ENCODE measurements at places on chromosomes 2 and 18.

DNA sequence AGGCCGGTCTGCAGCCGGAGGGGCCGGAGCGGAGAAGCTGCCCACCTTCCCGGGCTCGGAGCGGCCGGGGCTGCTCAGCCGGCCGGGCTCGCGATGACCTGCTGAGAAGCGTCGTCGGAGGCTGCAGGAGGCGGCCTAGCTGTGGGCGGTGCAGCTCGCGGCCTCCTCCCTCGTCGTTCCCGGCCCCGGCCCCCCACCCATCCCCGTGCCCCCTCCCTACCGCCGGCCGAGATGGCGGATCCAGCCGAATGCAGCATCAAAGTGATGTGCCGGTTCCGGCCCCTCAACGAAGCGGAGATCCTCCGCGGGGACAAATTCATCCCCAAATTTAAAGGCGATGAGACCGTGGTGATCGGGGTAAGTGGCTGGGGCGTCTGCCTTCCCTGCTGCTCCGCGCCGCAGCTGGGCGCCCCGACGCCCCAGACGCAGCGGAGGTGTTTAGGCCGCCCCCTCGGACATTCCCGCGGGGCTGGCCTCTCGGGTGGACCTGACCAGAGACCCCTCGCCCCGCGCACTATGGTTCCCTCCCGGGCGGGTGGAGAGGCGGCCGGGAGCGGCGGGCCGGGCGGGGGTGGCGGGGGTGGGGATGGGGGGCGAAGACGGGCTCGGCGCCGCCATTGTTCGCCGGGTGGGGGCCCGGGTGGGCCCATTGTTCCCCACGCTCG is 492 bp downstream of the KIF5C start:
- peak; percentile 32 for DNase-seq

DNA sequence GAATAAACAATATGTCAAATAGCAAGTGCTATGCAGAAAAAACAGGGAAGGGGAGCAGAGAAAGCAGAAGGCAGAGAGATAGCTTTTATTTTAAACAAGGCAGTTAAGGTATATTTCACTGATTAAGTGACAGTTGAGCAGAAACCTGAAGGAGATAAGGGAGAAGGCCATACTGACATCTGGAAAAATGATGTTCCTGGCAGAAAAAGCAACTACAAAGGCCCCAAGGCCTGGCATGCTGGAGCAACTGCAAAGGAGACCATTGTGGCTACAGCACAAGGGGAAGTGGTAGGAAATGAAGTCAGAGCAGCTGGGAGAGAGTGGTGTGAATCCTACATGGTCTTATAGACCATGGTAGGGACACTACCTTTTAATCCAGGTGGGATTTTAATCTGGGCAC is 8.9 kb upstream of the PCBP1 start:
- DNase-seq: no peak

- DNase-seq: no peak
Measured at GRCh38 chr18:8800876-8801262, 95.5 kb downstream of the MTCL1 start.

DNA sequence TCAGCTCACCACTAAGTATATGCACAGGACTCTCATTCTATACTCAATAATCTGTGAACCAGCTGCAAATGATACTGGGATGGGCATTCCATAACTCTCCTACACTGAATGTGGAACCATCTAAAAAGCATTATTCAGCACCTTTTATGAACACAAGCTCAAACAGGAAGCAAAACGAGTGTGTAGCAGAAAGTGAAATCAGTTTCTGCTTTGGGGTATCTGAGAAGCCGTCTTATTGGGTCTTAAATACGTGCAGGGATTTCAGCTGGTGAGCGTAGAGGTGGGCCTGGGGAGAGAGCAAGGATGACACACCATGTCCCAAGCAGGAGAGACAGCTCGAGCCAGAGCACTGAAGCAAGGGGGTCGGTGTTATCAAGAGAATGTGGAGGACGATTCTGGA is 120.0 kb upstream of the TTN start:
- no peak for DNase-seq

- no peak for DNase-seq
Measured at GRCh38 chr2:137523931-137524330, 440.3 kb upstream of the HNMT start.

GRCh38 chr2:134205087-134205486 is 48.8 kb upstream of the MGAT5 start:
- no peak for DNase-seq

DNA sequence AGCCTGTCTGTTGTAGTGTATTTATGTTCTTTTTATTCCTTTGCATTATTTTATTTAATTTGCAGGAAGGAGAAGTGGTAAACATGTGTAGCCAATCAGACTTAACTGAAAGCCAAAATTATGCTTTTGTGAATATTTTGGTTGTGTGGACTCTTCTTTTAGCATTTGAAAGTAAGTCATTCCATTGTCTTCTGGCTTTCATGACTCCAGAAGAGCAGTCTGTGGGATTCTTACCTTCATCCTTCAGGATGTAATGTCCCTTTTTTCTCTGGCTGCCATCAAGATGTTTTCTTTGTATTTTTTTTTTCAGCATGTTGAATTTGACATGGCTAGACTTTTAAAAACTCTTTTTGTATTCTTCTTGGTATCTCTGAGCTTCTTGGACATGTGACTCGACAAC is 895.2 kb upstream of the ZEB2 start:
- no peak for DNase-seq

DNA sequence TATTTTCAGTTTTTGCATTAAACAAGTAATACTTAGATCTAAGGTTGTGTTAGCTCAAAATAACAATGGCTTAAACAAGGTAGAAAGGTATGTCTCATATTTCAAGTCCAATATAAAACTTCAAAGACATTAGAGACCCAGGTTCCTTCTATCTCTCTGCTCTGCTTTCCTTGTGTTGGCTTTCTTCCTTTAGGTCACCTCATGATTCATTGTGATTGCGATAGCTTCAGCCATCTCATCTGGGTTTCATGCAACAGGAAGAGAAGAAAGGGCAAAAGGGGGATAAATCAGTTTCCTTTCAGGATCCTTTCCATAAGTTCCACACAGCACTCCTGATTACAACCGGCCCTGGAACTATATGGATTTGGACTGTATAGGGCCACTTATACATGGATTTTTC is 16.0 kb upstream of the TBR1 start:
- DNase-seq: no peak

GRCh38 chr18:76895498-76895897 is 73.1 kb downstream of the ZNF236 start:
- DNase-seq: no peak

- DNase-seq: peak; percentile 22
Measured at GRCh38 chr2:181234487-181234891, 222.7 kb upstream of the ITGA4 start.

DNA sequence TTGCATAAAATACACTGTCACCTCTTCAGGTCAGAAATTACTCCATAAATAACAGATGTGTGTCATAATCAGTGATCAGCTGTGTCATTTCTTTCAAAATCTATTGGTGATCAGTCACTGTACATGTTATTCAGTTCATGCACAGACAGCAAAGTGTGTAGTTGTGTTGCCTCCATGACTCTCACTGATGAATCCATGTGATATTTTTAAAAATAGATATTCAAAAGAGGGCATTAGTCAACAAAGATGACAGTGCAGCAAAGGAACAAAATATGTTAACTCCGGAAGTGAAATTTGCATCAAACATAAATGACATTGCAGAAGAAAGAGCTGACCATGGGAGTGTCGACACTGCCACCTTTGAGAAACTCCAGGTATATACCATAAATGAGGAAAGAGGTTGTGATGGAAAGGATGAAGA is 17.1 kb upstream of the MCM6 start:
- DNase-seq: no peak

DNA sequence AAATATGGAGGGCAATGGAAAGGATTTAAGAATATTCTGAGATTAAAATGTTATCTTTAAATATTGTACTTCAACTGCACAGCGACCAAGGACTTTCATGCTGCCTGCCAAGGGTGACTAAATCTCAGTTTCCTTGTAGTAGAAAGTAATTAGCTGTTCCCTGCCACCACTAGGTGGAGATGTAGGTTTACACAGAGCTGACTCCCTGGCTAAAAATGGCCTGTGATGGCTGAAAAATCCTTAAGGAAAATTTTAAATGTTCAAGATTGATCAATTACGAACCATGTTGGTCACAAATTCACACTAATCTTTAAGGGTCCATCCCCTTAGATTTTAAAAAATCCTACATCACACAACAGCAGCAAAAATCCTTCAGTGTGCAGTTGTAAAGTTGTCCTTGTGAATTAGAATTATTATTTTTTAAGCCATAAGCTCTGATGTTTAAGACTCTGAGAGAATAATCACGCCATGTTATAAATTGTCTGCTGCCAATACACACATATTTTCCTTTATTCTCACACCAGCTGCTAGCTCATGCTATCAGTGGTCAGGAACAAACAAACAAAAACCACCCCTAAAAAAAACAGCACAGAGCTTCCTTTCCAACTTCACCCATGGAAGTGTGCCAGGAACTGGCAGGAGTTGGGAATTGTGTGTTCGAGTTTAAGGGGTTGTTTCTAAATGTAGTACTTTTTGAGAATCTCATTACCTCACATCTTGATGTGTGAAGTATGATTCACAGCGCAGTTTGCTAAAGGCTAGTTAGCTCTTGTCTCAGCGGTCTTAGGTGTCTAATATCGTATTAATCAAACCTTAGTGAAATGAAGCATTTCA is 399.8 kb downstream of the TMEM182 start:
- peak; percentile 74 for DNase-seq

DNA sequence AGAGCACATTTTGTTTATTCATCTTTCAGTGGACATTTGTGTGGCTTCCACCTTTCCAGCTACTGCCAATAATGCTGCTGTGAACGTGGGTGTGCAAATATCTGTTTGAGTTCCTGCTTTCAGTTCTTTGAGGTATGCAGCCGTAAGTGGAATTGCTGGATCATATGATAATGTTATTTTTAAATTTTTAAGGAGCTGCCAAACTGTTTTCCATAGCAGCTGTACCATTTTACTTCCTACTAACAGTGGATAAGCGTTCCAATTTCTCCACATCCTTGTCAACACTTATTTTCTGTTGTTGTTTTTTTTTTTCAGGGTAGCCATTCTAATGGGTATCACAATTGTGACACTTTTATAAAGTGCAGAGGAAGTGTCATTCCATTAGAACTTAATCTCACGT is 162.5 kb downstream of the NCK2 start:
- DNase-seq: no peak

DNA sequence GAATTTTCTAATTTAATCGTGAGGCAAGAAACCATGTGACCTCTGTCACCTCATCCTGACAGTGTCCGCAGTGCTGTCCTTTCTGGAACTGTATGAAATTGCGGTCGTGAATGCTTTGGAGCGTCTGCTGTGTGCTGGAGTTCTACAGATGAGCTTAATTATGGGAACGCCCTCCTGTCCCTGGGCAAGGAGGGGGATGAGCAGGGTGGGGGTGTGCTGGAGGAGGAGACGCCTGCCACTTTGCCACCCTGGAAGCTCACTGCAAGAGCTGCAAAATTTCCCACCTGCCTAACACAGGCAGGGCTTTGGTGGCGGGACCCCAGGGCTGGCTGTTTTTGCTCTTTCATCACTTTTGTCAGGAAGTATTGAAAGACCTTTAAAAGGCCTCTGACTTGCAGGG is 6.5 kb downstream of the LPIN1 start:
- no peak for DNase-seq

DNA sequence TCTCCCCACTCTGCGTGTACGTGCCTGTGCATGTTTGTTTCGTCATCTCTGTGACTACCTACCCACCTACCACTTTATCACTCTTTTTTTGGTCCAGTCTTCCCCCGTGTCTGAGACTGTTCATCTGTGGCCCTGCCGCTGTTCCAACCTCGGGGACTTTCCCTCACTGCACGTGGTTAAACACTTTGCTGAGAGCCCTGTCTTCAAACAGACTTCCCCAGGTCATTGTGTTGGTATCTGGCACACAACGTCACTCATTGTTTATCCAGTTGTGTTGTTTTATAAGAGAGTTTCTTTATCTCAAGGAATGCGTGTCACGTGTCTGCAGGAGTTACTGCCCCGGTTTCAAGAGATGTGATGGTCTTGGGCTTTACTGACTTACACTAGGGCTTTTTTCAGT is 262.0 kb upstream of the RASGRP3 start:
- DNase-seq: no peak

DNA sequence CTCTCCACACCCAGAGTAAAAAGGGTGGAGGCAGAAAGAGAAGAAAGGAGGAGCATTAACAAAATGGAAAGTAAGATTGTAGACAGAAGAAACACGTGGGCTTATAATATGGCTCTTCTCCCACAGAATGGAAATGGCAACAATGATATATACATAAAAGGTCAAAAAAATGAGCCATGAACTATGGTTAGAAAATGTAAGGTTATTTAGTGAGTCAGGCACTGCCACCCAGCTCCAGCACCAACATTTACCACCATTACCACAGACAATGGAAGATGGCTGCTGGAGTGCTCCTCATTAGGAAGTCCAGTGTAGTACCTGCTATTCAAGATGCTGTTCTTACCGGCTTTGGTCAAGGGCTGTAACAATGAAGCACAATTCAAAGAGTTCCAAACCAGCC is 258.0 kb downstream of the ZEB2 start:
- DNase-seq: no peak

GRCh38 chr18:78720456-78721237 is 259.0 kb upstream of the SALL3 start:
- DNase-seq: peak; percentile 10

- DNase-seq: no peak
Measured at GRCh38 chr2:24492421-24493279, 1.6 kb downstream of the NCOA1 start.

DNA sequence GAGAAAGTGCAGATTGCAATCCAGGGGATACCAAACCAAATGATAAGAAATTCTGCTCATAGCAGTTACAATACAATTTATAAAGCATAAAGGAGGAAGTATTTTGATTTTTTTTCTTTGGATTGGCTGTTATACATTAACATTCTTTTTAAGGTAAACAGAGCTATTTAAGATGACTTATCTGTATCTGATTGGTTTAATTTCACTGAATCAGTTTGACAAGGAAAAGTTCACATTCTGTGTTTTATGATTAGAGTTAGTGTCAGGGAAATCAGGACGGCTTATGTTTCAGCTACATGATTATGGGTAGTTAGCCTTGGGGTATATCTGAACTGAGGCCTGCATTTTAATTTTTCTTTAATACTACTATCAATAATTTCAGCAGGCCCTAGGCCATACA is 360.9 kb downstream of the ARL6IP6 start:
- no peak for DNase-seq

DNA sequence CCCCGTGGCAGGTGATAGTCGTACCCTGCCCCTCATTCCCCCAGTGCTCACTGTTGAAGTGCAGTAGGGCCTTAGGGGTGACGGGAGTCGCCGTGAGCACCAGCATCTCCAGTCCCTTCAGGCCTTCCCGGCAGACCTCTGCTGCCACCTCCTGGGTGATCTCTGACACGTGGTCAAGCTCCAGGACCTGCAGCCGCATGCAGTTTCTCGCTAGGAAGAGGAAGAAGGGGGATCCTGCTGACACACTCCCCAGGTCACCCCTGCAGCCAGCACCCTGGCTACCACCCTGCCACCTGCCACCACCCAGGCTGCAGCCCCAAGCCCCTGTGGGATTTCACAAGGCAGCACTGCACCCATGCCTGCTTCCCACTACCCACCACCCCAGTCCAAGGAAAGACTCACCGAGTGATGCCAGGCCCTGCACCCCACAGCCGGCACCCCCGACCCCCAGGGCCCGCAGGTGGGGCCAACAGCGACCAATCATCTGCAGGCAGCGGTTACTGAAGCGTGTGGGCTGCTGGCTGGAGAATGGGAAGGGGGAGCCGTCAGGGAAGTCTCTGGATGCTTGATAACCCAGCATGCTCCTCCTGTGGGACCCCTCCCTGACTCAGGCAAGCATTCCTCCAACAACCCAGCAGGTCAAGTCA is 23.8 kb downstream of the FBXO41 start:
- DNase-seq: no peak
